ENCODE measurements at places on chromosomes 2 and 18. TPM values are rescaled to one million over a fixed set of nuclear protein-coding genes. Genes with fewer than 3 reads are reported as not detected.
A peak's percentile ranks its signal among the peaks of the same experiment; 100 is the strongest.

- no peak for ATAC-seq
Measured at GRCh38 chr2:69453475-69454129, 16.4 kb upstream of the NFU1 start.

- ATAC-seq: no peak
Measured at GRCh38 chr2:31341351-31341750, 73.2 kb downstream of the XDH start.

DNA sequence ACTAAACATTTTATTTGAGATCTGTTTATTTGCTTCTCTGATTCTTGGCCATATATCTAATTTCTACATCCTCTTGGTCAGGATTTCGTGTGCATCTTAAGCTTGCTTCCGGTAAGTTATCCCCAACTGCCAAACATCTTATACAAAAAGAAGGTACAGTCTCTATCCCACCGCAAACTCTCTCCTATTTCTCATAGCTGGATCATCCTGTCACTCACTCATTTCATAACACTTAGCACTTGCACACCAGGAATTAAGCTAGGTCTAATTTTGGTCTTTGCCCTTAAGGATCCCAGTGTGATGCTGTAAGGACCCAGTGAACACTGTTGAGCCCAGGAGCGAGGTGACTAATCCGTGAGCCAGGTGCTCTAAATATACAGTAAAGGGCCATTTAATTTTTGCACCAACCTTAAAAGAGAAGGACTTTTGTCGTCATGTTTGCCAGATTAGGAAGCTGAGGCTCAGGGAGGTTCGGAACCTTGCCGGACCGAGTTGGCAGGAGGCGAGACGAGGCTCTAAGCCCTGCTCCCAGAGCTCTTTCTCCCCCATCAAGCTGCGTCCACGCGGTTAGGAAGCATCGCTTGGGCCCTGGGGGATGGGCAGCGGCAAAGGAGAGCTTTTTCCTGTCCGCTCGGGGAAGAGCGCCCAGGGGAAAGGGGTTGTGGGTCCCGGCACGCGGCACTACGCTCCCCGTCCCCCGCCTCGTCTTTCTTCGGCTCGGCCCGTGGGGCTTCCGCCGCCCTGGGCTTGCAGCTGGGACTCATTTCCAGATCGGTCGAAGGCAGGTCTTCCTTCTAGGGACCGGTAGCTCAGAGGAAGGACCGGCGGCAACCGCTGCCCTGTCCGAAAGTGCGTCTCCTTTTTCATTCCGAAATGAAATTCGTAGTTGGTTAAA, 4.1 kb upstream of the ITPRIPL1 start:
- peak; percentile 47 for ATAC-seq

DNA sequence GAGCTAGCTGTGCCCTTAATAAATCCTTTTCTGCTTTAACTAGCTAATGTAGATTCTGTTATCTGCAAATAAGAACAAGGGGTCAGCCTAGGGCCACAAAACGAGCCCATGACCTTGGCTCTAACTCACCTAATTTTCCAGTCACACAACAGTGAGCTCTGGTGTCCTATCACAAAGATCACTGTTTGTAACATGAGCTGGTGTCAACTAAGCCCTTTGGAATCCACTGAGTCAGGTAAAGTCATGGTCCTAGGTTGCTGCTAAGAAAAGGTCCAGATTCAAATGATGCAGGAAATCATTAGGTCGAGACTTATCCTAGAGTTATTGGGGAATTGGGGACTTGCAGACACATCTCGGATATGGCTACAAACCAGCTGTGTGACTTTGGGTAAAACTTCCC, 49.9 kb downstream of the ST8SIA5 start:
- no peak for ATAC-seq

DNA sequence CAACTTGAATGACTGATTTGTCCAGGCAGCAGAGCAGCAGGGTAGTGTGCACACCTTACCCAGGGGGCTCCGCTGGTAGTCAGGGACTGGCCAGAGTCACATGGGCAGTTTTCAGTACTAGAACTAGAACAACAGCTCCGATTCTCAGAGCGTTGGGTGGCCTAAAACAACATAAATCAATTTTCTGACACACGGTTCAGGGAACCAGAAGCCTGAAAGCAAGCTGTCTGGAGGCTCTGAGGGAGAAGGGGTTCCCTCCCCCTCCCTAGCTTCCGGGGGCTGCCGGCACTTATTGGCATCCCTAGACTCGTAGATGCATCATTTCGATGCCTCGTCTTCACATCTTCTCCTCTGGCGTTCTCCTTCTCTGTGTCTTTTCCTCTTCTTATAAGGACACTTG, 13.4 kb upstream of the ITGB6 start:
- no peak for ATAC-seq

- ATAC-seq: no peak
Measured at GRCh38 chr2:118388771-118389170, 300.5 kb downstream of the INSIG2 start.

Gene SNORC
- total RNA-seq: not detected

Gene RTP5
- not detected for total RNA-seq

Gene SLC23A3
- 1.1 TPM for total RNA-seq

Gene UGT1A8
- not detected for total RNA-seq
